ENCODE measurements at places on chromosomes 16 and 17. TPM values are rescaled to one million over a fixed set of nuclear protein-coding genes. Genes with fewer than 3 reads are reported as not detected.

NACA2 gene
- total RNA-seq, result not detected

CCL8 gene
- total RNA-seq, result not detected

DNA sequence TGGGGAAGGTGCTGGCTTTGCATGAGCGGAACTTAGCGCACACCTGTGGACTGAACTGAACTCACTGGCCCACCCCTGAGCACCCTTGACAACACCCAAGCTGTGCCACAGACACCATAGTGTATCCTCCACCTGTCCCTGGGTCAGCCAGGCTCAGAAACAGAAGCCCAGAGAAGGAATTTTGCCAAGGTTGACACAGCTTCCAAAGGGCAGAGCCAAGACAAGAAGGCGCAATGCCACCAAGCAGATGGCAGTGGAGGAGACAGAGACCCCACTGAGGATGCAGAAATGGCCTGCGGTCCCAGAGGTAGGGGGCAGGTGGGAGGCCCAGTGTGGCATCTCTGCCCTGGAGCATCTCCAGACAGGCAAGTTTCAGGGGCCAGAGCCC, 169.0 kb downstream of the ENGASE start:
- no peak for DNase-seq

GRCh38 chr17:70622368-70623260, 453.3 kb downstream of the KCNJ2 start:
- DNase-seq, result no peak

DNA sequence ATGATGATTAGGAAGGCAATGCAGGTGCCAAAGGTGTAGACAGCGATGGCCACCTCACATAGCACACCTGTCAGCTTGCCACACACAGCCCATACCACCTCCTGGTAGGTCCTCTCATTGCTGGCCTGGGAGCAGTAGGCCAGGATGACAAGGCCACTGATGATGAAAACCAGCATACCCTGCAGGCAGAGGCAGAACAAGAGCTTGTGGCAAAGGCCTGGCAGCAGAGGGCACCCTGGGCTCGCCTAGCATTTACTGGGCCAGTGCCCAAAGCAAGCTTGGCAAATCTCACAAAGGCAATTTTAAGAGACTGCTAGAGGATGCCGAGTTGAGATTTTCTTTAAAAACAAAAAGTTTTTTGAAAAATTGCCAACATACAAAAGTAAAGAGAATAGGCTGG, 5.9 kb downstream of the SLC38A7 start:
- DNase-seq, result no peak

GRCh38 chr16:27287051-27287811, 18.7 kb upstream of the NSMCE1 start:
- no peak for DNase-seq

GRCh38 chr16:69188236-69188549, 1.2 kb downstream of the SNTB2 start:
- DNase-seq, result peak; percentile 44

GRCh38 chr17:32567511-32567910, 80.7 kb downstream of the CDK5R1 start:
- DNase-seq, result no peak

All from activated CD4-positive, alpha-beta T cell treated with anti-CD3 and anti-CD28 coated beads, Interleukin-2, amount 10 ng/mL, durations not matched to agents 7 days and 5 days (primary cell).